ENCODE measurements at places on chromosomes 12 and 14.

DNA sequence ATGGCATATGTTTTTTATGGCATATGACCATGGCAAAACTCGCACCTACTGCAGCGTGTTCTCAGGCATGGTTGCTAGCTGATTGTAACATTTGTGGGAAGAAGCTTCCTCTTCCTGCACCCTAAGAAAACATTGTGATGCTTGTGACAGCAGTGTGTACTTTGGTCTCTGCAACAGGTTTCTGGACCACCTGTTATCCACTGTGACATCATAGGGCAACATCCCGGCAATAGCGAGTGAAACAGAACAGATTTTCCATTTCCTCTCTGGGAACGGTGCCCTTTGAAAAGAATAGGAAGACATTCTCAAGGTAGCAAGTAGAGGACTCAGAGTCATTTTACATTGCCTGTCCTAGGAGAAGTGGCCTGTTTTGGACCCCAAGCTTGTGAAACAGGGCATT is 135.4 kb upstream of the TRHDE start:
- DNase-seq, result no peak

DNA sequence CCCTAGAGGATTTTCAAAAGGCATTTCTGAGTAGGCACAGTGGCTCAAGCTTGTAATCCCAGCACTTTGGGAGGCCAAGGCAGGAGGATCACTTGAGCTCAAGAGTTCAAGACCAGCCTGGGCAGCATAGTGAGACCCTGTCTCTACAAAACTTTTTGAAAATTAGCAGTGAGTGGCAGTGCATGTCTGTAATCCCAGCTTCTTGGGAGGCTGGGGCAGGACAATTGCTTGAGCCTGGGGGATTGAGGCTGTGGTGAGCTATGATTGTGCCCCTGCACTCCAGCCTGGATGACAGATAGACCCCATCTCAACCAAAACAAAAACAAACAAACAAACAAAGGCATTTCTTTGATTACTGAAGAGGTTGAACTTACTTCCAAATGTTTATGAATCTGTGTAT is 201.4 kb downstream of the KIF26A start:
- DNase-seq, result no peak

DNA sequence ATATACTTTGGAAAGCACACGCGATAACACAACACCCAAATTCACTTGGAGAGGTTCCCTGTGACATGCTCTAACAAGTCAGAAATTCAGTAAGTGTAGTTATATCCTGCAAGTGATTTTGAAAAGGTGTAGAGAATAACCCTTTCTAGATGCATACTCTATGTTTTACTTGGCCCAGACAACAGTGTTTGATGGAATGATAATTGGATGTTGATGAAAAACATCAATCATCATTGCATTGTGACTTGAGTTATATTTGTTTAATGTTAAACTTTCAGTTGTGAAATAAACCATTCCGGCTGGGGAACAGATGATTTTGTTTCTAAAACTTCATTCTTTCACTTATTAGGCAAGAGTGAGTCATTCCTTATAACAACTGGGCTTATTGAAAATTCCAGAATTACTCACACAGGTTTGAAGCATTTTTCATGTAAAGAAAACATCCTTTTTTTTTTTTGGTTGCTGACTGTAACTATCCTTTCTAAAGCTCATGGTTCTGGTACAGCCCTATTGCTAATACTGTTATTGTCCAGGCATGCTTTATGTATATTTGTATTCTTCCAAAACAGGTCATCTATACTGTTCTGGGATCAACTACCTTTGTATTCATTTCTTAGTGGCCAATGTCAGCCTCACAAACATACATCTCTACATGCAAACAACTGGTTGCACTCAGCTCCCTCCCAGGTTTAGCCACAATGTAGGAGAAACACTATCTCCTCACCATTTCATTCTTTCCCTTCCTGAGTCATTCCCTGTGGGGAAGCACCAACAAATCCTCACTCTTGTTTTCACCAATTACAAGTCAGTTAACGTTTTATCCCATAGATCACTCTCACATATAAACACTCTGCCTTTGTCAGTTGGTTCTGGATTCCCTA is 121.2 kb upstream of the LRIG3 start:
- no peak for DNase-seq

- no peak for DNase-seq
Observed at GRCh38 chr12:64236549-64236948, 14.5 kb upstream of the KICS2 start.

DNA sequence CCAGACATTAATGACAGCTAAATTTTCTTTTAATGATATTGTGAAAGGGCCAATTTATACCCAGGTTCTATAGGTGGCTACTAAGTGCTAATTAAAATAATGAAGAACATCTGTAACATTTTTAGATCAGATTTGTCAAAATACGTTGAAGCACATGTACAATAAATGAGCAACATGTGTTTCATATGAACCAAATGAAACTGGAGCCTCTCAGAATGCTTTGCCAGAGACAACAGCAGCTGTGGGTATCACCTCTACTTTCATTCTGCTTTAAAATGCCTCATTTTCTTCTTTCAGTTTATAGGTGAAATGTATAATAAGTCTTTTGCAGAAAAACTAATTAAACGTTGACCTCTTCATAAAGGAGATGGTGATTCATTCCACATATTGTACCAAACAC is 26.1 kb upstream of the MYF6 start:
- peak; percentile 32 for DNase-seq

DNA sequence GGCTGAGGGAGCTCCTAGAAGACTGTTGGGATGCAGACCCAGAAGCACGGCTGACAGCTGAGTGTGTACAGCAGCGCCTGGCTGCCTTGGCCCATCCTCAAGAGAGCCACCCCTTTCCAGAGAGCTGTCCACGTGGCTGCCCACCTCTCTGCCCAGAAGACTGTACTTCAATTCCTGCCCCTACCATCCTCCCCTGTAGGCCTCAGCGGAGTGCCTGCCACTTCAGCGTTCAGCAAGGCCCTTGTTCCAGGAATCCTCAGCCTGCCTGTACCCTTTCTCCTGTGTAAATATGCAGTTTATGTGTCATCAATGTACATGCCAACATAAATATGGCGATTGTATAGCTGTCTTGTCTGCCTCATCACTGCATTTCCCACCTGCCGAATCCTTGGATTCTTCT is 7.5 kb downstream of the AMHR2 start:
- no peak for DNase-seq

DNA sequence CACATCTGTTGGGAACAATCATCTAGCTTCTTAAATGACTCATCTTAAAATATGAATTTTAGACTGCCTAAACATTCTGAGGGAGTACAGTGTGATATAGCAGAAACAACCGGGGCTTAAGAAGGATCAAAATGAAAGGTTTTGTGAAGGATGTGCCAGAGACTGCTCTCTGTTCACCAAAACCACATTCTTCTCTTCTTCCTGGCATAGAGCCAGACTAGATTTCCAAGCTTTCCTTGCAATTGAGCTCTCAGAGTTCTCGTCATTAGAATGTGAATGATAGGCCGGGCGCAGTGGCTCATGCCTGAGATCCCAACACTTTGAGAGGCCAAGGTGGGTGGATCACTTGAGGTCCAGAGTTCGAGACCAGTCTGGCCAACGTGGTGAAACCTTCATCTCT is 94.5 kb downstream of the LRRIQ1 start:
- no peak for DNase-seq

DNA sequence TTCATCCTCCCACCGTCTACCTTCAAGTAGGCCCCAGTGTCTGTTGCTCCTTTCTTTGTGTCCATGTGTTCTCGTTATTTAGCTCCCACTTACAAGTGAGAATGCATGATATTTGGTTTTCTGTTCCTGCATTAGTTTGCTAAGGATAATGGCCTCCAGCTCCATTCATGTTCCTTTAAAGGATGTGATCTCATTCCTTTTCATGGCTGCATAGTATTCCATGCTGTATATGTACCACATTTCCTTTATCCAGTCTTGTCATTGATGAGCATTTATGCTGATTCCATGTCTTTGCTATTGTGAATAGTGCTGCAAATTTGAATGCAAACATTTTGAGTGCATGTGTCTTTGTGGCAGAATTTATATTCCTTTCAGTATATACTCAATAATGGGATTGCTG is 259.6 kb upstream of the PELI2 start:
- no peak for DNase-seq

GRCh38 chr14:50008974-50009373 is 107.4 kb downstream of the VCPKMT start:
- DNase-seq, result no peak

DNA sequence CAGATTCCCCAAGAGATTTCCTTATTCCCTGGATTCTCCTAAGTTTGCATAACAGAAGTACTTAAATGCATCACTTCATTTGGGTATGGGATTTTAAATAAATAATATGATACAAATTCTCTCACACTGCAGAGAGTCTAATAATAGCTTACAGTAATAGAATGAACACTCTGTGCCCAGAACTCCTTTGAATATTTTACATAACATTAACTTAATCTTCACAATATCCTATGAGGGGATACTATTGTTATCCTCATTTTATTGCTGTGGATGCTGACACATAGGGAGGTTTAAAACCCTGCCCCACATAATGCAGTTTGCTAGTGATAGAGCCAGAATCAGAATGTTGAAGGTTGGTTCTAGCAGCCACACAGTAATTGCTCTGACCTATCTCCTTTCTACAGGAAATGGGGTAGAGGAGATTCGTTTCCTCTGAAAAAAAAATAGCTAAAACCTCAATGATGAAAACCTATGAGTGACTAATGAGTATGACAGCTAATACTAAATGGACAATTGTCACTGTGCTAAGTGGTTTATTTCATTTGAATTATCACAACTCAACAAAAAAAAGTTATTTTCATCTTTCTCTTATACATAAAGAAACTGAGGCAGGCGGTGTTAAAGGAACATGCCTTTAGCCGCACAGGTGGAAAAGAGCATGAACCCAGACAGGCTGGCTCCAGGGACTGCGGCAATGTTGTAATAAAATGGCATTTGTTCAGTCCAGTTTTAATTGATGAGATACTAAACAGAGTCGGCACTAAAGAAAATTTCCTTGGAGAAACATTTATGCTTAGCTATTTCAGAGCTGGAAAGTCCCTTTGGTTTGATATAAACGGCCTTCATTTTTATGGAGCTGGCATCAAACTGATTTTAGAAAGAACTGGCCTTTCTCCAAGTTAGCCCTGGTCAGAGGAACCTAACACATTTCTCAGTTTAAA is 880.9 kb downstream of the NRXN3 start:
- no peak for DNase-seq

DNA sequence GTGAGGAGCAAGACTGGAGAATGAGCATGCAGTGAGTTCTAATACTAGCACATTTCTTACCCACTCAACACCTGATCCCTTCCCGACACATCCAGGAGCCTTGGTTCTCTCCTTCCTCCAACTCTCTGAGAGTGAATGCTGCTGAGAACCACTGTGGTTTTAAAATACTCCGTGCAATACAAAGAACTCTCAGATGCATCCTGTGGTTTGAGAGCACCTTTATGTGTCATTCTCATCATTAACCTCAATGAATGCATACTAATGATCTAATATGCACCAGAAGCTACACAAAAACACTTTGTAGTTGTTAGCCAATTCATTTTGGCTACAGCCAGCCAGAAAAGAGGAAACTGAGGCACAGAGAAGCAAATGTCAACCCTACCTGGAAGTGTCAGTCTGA is 87.6 kb downstream of the GALNT8 start:
- no peak for DNase-seq

DNA sequence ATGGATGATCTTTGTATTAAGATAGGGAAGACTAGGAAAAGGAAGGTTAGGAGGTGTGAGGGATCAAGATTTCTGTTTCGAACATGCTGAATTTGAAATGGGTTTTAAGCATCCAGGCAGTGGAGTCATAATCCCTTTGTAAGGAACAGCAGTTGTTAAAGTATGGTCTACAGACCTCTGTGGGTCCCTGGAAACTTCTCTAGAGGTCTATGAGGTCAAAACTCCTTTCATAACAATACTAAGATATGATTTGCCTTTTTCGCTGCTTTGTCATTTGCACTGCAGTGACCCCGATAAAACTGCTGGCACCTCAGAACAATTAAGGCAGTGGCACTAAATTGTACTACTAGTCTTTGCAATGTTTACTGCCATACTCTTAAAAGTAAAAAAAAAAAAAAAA is 1.5 kb downstream of the RAD51AP1 start:
- DNase-seq, result no peak

DNA sequence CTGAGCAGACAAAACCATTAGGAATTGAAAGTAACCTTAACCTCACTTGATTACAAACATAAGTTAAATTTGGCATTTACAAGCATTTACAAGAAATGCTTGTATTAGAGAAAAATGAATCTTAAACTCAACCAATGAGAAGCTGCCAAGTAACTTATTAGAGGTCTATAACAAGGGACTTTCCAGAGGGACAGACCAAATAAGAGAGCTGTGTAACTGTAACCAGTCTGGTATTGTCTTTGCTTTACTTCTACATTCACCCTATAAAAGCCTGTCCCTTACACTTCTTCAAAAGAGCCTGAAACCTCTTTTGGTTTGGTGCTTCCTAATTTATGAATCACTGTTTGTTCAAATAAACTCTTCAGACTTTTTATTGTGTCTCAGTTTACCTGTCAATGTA is 450.0 kb upstream of the FAR2 start:
- DNase-seq, result no peak

DNA sequence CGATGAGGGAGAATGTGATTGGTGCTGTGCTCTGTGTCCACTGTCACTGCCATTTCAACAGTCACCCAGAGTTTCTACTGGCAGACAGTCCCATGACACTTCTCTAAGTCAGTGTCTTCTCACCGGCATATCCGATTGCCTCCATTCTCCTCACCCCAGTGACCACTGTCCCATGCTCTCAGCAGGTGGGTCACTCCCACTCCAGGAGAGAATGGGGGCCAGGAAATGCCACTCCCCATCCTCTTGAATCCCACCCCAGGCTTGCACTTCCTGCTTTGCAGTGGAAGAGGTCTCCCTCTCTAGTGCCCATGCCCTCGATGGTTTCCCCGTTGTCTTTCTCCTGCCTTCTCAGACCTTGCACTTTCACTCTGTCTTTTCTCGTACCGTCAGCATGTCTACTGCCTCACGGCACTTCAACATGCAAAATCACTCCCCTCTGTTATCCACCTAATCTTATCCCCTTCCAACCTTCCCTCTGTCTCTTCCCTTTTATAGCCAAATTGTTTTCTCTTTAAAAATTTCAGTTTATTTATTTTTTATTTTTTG is 2.2 kb upstream of the EP400 start:
- no peak for DNase-seq

- no peak for DNase-seq
Observed at GRCh38 chr12:90958347-90958746, 3.4 kb upstream of the CCER1 start.

DNA sequence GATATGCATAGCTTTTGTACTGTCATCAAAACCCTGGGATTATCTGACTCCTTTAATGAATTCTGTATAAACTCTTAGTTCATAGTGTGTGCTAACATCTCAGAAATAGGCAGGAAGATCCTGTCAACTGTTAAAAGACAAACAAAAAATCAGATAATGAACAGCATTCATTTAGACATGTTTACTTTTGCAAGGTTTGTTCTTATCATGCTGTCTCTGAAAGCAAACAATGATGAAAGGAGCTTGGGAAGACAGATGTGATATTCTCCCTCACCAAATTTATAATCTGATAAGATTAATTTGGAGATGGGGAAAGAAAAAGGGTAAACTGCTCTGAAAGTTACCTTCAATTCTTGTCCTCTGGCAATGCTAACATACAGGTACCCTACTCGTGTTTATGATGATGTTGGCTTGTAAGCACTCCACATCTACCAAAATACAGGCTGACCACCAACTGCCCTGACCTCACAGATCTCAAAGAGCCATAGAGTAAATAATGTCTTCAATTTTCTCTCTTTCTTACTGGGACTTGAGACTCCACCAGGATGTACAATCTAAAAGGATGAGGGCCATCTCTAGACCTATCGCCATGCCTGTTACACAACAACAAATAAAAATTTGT is 233.8 kb downstream of the SSPN start:
- no peak for DNase-seq

GRCh38 chr14:78162202-78162601 is 8.0 kb upstream of the NRXN3 start:
- no peak for DNase-seq

- DNase-seq, result no peak
Observed at GRCh38 chr12:89664441-89664840, 44.2 kb downstream of the ATP2B1 start.

Data from DMS 273 treated with DMSO at 0.1 percent for 48 hours (cell line).